ENCODE measurements at places on chromosomes 1 and 21.

DNA sequence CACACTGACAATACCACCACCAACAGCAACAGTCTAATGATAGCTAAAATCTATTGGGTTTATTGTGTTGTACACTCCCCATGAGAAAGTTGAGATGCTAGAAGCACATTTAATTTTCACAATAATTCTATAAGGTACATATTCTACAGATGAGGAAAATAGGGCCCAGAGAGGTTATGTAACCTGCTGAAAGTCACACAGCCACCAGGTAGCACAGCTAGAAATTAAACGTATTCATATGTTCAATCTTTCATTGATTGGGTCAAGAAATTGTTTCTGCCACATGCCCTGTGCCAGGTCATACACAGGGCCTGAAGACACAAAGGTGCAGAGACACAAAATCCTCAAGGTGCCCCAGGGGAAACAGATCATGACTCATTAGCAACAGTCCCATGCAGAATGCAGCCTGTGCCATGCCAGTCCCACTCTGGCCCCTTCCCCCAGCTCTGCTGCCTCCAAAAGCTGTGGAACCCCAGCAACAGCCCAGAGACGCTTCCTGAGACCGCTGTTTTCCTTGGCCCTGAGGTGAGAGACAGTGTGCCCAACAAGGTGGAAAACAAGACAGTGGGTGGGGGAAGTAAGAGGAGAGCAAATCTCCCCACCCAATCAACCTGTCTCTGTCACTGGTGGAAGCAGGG is 32.1 kb downstream of the GJA4 start:
- no peak for DNase-seq
- H3K36me3 ChIP-seq: no peaks in the 10 kb centered on the region
- H3K4me3 ChIP-seq: no peak overlapping the region
- H3K27me3 ChIP-seq: no peaks in the 10 kb centered on the region
- H3K4me1 ChIP-seq: no peaks in the 10 kb centered on the region

- no peaks in the 10 kb centered on the region for H3K27me3 ChIP-seq
- no peak overlapping the region for H3K4me3 ChIP-seq
- no peak for DNase-seq
- no peaks in the 10 kb centered on the region for H3K36me3 ChIP-seq
- no peaks in the 10 kb centered on the region for H3K4me1 ChIP-seq
Measured at GRCh38 chr1:69752831-69753230, 185.1 kb downstream of the LRRC7 start.

- no peak overlapping the region for H3K4me3 ChIP-seq
- no peak overlapping the region for H3K27ac ChIP-seq
- H3K27me3 ChIP-seq: peaks cover 47% of the 10 kb centered on the region
- no peaks in the 10 kb centered on the region for H3K36me3 ChIP-seq
- H3K4me1 ChIP-seq: peaks cover 35% of the 10 kb centered on the region
- no peak for DNase-seq
Measured at GRCh38 chr1:152053375-152053774, 16.6 kb upstream of the S100A11 start.

GRCh38 chr1:110155878-110156522 is 5.7 kb downstream of the SLC6A17 start:
- H3K27me3 ChIP-seq: no peaks in the 10 kb centered on the region
- H3K27ac ChIP-seq: no peak overlapping the region
- no peak overlapping the region for H3K4me3 ChIP-seq
- no peaks in the 10 kb centered on the region for H3K36me3 ChIP-seq

GRCh38 chr1:15068997-15069396 is 84.5 kb upstream of the TMEM51 start:
- no peaks in the 10 kb centered on the region for H3K27me3 ChIP-seq
- H3K27ac ChIP-seq: no peak overlapping the region
- H3K36me3 ChIP-seq: no peaks in the 10 kb centered on the region
- H3K4me3 ChIP-seq: no peak overlapping the region
- no peak for DNase-seq

GRCh38 chr1:232292818-232293217 is 337.1 kb downstream of the SIPA1L2 start:
- H3K4me1 ChIP-seq: no peaks in the 10 kb centered on the region
- H3K4me3 ChIP-seq: no peak overlapping the region
- peaks cover 7% of the 10 kb centered on the region for H3K27me3 ChIP-seq
- peak; percentile 30 for DNase-seq
- H3K36me3 ChIP-seq: no peaks in the 10 kb centered on the region

GRCh38 chr21:33433425-33434114 is 30.4 kb downstream of the IFNGR2 start:
- peaks cover 27% of the 10 kb centered on the region for H3K4me1 ChIP-seq
- no peaks in the 10 kb centered on the region for H3K27me3 ChIP-seq
- H3K27ac ChIP-seq: peak overlapping the region; percentile 72
- no peak for DNase-seq
- H3K36me3 ChIP-seq: peaks cover 60% of the 10 kb centered on the region

DNA sequence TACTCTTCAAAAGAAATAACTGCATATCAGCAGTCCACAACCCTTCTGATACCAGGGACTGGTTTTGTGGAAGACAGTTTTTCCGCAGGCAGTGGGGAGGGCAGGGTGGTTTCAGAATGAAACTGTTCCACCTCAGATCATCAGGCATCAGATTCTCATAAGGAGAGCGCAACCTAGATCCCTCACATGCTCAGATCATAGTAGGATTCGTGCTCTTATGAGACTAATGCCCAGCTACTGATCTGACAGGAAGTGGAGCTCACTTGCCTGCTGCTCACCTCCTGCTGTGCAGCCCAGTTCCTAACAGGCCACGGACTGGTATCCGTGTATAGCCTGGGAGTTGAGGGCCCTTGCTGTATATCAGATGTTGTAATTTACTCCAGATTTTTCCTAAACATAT is 11.5 kb downstream of the RO60 start:
- H3K4me1 ChIP-seq: no peaks in the 10 kb centered on the region
- H3K36me3 ChIP-seq: peaks cover 5% of the 10 kb centered on the region
- DNase-seq: no peak
- no peaks in the 10 kb centered on the region for H3K27me3 ChIP-seq
- H3K4me3 ChIP-seq: no peak overlapping the region

GRCh38 chr1:45883658-45884057 is 80.2 kb downstream of the MAST2 start:
- no peaks in the 10 kb centered on the region for H3K27me3 ChIP-seq
- H3K4me3 ChIP-seq: no peak overlapping the region
- H3K36me3 ChIP-seq: no peaks in the 10 kb centered on the region
- peak; percentile 78 for DNase-seq

GRCh38 chr1:22782406-22782805 is 71.8 kb downstream of the EPHB2 start:
- H3K27ac ChIP-seq: no peak overlapping the region
- no peaks in the 10 kb centered on the region for H3K36me3 ChIP-seq
- no peak for DNase-seq
- H3K4me3 ChIP-seq: no peak overlapping the region

- DNase-seq: no peak
- no peak overlapping the region for H3K27ac ChIP-seq
- no peaks in the 10 kb centered on the region for H3K27me3 ChIP-seq
- no peaks in the 10 kb centered on the region for H3K36me3 ChIP-seq
- no peaks in the 10 kb centered on the region for H3K4me1 ChIP-seq
- H3K4me3 ChIP-seq: no peak overlapping the region
Measured at GRCh38 chr1:232291681-232292080, 338.3 kb downstream of the SIPA1L2 start.

- H3K36me3 ChIP-seq: no peaks in the 10 kb centered on the region
- no peaks in the 10 kb centered on the region for H3K4me1 ChIP-seq
- H3K27ac ChIP-seq: no peak overlapping the region
- H3K27me3 ChIP-seq: 0 out of 2 replicates have a peak, but pooled peaks cover 6% of the 10 kb centered on the region
- H3K4me3 ChIP-seq: no peak overlapping the region
Measured at GRCh38 chr1:7595336-7595735, 175.8 kb upstream of the VAMP3 start.

DNA sequence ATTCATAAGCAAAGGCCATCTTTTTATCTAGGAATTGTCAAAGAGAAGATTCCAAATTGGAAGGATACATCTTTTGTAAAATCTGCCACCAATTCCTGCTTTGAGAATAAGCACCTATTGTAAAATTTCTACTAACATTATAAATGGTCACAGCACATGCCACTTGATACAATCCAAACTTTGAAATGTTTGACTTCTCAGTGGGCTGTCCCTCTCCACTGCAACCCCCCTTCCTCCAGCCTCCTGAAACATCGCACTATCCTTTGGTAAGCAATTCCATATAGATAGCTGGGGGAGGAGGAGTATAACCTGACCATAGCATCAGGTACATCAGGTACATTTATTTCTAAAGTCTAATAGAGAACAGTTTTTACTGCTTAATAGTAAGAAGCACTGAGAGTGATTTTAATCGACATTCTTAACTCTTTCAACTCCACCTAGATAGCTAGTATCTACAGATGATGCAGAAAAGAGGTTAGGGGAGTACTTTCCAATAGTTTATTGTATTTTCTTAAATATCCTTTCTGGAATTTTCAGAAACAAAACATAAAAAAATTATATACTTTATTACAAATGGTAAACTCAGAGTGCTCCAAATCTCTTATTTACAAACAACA is 2.9 kb downstream of the JUN start:
- peak; percentile 38 for DNase-seq
- no peaks in the 10 kb centered on the region for H3K27me3 ChIP-seq
- H3K27ac ChIP-seq: peak overlapping the region; percentile 91
- peaks cover 22% of the 10 kb centered on the region for H3K36me3 ChIP-seq
- H3K4me1 ChIP-seq: peaks cover 20% of the 10 kb centered on the region
- peak overlapping the region; percentile 92 for H3K4me3 ChIP-seq

DNA sequence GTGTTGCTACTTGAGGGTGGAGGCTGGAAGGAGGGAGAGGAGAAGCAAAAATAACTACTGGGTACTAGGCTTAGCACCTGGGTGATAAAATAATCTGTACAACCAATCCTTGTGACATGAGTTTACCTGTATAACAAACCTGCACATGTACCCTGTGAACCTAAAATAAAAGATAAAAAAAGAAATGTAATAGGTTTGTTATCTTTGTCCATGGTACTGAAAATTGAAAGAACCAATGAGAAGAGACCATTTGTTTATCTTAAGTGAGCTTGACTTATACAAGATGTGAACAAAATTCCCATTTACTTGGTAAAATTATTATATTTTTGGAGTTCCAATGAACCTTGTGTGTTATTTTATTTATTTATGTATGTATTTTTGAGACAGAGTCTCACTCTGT is 11.1 kb upstream of the USP25 start:
- H3K36me3 ChIP-seq: no peaks in the 10 kb centered on the region
- no peaks in the 10 kb centered on the region for H3K27me3 ChIP-seq
- no peak overlapping the region for H3K27ac ChIP-seq

GRCh38 chr1:210702506-210702905 is 373.8 kb downstream of the HHAT start:
- DNase-seq: no peak
- H3K27me3 ChIP-seq: no peaks in the 10 kb centered on the region
- no peaks in the 10 kb centered on the region for H3K4me1 ChIP-seq
- H3K36me3 ChIP-seq: no peaks in the 10 kb centered on the region

DNA sequence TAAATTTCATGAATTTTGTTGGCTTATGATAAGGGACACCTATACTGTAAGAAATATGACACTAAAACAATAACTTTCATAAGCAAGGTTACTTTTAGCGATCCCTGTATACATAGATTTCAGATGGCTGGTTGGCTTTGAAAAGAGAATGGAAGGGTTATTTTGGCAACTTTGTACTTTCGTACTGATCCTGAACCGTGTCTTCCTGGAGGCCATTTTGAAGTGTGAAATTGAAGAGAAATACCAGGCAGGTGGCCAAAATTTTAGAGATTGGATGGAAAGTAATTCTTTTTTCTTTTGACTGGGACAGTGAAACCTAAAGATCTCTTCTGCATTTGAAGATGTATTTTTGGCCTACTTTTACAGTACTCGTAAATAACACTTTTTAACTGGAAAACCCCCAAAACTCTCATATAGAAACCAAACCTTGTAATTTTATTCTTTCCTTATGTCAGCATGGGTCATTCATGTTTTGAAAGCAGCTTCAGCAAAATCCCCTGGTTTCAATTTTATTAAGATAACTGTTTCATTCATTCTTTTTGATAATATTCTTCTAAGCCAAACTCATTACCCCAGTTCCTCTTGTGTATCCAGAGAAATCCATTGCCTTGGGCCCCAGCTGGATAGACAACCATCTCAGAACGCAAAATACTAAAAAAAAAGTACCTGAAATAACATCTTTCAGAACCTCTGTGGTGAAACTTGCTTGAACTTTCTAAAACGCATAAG is 38.4 kb upstream of the ZNF281 start:
- H3K27me3 ChIP-seq: no peaks in the 10 kb centered on the region
- no peak overlapping the region for H3K27ac ChIP-seq
- no peak for DNase-seq
- H3K36me3 ChIP-seq: no peaks in the 10 kb centered on the region
- no peak overlapping the region for H3K4me3 ChIP-seq

- no peaks in the 10 kb centered on the region for H3K27me3 ChIP-seq
- no peak overlapping the region for H3K27ac ChIP-seq
- DNase-seq: no peak
- no peaks in the 10 kb centered on the region for H3K36me3 ChIP-seq
Measured at GRCh38 chr1:76511558-76512179, 355.6 kb upstream of the ST6GALNAC5 start.

GRCh38 chr1:14666962-14667650 is 68.6 kb downstream of the KAZN start:
- no peak overlapping the region for H3K27ac ChIP-seq
- H3K36me3 ChIP-seq: no peaks in the 10 kb centered on the region
- no peaks in the 10 kb centered on the region for H3K27me3 ChIP-seq
- H3K4me3 ChIP-seq: no peak overlapping the region
- H3K4me1 ChIP-seq: no peaks in the 10 kb centered on the region
- DNase-seq: no peak

DNA sequence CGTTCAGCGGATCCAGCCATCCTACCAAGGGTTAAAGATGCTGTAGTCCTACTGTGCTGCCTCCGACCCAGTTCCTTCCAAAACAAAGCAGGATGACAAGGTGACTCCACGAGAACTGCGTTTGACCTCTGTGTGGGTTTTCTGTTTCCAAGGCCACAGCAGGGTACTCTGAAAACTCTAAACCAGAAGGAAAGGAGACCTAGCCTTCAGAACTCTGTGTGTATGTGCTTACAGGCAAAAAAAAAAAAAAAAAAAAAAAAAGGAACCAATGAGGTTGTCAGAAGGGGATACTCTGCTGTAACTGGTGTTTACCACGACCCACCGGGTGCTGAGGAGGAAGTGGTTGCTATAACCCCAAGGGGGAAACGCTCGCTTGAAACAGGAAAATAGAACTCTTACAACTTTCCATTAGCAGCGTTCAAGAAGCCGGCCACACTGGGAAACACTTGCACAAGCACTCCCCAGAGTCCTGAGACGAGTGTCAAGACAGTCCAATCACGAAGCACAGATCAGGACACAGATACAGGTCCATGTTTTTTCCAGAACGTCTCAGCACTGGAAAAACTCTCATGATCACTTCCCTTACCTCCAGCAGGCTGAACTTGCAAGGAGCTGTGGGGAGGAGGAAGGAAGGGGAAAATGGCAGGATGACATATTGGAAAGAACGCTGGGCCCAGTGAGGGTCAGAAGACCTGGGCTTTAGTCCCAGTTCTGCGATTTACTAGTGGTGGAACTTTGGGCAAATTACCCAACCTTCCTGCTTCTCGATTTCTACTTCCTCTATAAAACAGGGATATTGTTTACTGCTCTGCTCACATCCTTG is 64.0 kb downstream of the ITPKB start:
- DNase-seq: no peak
- H3K27ac ChIP-seq: no peak overlapping the region
- H3K4me1 ChIP-seq: peaks cover 13% of the 10 kb centered on the region
